Activated naive CD8-positive, alpha-beta T cell treated with anti-CD3 and anti-CD28 coated beads, Interleukin-2, amount 10 ng/mL, durations not matched to agents 7 days and 5 days (primary cell): ENCODE measurements at places on chromosomes 12 and 14.

- peak; percentile 75 for DNase-seq
Measured at GRCh38 chr12:7935590-7936581, at the start of gene SLC2A3. Gene SLC2A3, minus strand, starts transcription at chr12:7936187. Its CDS starts 153 bp downstream, at chr12:7936034.

- no peak for DNase-seq
Measured at GRCh38 chr14:74940956-74941565, 14.3 kb downstream of the PGF start.

- peak; percentile 45 for DNase-seq
Measured at GRCh38 chr14:20477211-20477876, 8.1 kb downstream of the PNP start.

DNA sequence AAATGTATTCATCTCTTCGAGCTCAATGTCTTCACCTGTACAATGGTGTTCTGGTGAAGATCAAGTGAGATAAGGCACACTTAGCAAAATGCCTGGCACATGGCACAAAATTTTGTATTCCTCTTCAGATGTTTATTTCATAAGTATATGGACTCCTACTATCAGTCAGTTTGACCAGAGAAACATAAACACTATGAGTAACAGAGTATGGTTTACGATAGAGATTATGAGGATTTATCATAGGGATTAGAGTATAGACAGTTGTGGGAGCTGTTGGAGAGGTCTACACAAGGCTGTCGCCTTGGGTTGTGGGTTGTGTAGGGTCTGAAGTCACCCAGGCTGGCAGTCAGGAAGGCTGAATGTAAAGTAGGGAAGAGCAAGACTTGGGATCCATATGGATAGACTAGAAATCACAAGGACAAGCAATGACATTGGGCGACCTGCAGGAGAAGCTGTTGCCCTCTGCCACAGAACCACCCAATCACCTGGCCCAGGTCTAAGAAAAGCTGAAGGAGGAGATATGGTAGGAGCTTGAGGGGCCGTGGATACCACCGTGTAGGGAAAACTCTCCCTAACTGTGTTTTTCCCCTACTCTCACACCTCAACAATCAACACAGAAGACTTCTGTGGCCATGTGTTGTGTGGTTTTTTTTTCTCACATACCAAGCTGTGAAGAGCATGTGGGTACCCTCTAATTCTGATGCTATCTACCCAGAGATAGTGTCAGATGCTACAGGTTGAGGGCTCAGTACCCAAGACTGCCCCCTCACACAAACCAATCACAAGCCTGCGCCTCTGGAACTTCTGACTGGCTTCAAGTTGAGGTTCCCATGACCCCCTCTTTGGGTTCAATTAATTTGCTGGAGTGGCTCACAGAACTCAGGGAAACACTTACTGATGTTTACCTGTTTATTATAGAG lies 27.2 kb upstream of the RESF1 start:
- DNase-seq = no peak

DNA sequence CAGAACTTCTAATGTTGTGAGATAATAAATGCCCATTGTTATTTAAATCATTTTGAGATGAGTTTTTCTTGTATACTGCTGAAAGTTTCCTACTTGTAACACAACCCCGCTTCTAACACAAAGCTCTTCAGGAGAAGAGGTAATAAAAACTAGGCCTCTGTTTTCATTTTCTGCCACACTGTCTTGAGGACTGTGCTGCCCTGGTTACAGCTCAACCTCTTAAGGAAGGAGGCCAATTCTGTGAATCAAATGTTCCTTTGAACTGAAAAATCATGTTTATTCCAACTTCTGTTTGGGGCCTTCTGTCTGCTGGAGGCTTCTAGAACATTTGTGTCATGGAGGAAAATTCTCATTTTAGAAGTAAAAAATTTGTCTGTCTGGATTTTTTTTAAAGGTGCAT lies 100.3 kb downstream of the LRIG3 start:
- DNase-seq = no peak

DNA sequence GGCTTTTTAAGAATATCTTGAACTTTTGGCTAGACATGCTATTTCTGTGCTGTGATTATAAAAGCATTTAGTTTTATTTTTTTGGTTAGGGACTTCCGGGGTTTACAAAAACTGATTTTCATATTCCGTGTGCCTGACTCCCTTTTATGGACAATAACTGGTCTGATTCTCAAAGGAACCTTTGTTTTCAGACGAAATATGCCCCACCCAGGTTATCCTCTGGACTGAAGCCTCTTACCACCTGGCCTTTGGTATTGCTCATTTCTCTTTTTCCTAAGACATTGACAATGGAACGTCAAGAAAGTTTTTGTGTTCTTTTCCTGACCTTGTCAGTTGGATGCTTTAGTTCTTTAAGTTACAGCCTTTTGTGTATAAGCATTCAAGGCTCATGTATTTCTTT lies 10.8 kb downstream of the TIGAR start:
- no peak for DNase-seq

- no peak for DNase-seq
Measured at GRCh38 chr14:62844546-62844945, 200.7 kb downstream of the KCNH5 start.

GRCh38 chr14:32075672-32076277 lies 1.3 kb upstream of the ARHGAP5 start:
- DNase-seq = no peak

GRCh38 chr12:27272373-27273028 lies 28.4 kb downstream of the STK38L start:
- DNase-seq = no peak

DNA sequence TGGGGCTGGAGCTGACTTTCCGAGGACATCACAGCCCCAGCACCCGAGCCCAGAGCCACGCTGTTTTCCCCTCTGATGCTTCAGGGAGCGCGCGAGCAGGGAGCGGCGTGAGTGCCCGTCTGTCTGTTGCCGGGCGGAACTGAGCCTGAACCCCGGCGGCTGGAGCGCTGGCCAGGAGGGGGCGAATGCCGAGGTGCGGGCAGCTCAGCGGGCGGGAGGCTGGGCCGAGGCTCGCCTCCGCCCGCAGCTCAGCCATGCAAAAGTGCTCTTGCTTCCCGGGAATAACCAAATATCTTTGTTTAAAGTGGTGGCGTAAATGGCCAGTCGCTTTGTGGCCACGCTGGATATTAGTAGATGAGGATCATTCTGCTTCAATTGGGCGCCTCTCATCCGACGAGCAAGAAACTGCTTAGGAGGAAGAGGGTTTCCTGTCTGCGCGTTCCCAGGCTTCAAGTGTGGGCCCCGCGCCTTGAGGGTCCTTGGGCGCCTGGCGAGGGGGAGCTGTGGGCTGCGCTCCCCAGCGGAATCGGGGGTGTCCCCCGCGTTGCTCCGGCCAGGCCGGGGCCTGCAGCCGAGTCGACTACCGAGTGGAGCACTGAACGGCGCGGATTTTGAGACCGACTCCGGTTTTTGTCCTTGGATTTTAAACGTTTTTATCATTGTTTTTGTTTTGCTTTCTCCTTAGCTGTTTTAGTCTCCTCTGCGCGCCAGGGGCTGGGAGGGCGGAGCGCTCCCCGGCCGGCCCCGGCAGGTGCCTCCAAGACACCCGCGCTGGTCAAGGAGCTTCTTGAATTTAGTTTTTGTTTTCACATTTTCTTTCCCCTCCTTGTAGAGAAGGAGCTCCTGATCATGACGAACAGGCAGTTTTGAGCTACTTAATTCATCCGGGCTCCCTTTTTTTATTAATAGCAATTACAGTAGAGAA lies 831 bp upstream of the NKX2-1 start:
- DNase-seq = peak; percentile 39

GRCh38 chr12:95600567-95600966 lies 49.3 kb upstream of the USP44 start:
- no peak for DNase-seq

DNA sequence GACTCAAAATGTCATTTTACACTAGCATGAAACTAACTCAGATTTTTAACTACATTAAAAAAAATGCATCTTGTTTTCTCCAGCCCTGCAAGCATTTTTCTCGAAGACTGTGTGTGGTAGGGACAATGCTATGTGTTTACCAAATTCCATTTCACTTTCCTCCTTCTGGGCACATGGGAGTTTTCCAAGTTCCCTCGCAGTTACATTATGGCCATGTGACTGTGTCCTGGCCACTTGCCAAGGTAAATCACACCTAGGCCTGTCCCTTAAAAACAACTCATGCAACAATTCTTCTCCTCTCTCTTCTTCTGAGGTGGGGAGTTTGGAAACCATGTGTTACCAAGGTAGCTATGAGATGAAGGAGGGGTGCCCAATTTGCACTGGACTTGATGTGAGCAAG lies 108.7 kb downstream of the SYT10 start:
- no peak for DNase-seq

- no peak for DNase-seq
Measured at GRCh38 chr14:42140831-42141279, 534.2 kb downstream of the LRFN5 start.

DNA sequence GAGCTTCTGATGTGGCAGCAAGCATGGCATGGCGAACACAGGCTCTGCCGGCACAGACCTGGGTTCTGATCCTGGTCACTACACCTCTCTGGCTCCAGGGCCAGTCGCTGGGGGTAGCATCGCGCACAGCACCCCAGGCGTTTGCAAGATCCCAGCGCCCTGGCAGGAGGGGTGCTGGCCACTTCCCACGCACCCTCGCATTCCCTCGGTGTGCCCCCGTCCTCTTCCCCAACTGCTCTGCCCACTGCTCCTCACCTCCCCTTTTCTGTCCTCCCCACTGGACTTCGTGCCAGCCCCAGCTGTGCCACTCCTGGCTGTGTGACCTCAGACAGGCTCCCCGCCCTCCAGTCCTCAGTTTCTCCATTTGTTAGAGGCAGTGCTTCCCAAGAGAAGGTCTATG lies 2.8 kb downstream of the CDK2AP1 start:
- peak; percentile 35 for DNase-seq

GRCh38 chr12:93585247-93585646 lies 12.8 kb downstream of the SOCS2 start:
- no peak for DNase-seq

GRCh38 chr12:67173258-67173657 lies 95.9 kb upstream of the CAND1 start:
- no peak for DNase-seq

DNA sequence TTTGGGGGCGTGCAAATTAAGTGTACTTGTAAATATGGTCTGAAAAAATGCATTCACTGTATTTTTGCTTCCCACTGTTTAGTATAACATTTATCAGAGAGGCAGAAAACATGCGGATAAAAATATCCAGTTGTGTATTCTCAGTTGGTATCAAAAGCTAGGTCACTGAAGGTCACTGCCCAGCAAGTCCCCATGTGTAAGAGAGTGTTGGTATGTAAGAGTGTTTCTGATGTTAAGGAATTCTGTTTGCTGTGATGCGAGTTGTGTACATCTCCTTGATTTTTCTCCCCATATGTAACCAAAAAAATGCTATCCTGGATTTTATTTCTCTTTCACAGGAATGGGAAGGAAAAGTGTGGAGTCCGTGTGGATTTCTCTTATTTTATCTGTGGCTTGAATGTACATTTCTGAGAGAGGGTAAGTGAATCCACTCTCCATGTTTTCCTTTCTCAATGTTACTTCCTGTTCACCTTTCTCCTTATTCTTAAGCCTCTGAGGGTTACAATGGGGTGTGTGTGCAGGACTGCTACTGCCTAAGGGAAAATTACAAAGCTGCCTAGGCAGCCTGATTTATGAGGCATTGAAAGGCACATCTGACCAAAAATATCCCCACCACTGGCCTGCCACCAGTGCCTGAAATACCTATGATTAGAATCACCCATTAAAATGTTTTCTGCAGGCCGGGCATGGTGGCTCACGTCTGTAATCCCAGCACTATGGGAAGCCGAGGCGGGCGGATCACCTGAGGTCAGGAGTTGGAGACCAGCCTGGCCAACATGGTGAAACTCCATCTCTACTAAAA lies 97.9 kb upstream of the USP44 start:
- no peak for DNase-seq

GRCh38 chr12:110860833-110861296 lies 14.1 kb downstream of the CCDC63 start:
- DNase-seq = no peak

GRCh38 chr12:22215467-22216253 lies 118.8 kb downstream of the ST8SIA1 start:
- no peak for DNase-seq

GRCh38 chr12:68481181-68481941 lies 129.3 kb upstream of the RAP1B start:
- no peak for DNase-seq

- no peak for DNase-seq
Measured at GRCh38 chr12:68445824-68446223, 113.7 kb upstream of the MDM1 start.

GRCh38 chr14:89973234-89973823 lies 17.6 kb downstream of the TDP1 start:
- DNase-seq = peak; percentile 38

DNA sequence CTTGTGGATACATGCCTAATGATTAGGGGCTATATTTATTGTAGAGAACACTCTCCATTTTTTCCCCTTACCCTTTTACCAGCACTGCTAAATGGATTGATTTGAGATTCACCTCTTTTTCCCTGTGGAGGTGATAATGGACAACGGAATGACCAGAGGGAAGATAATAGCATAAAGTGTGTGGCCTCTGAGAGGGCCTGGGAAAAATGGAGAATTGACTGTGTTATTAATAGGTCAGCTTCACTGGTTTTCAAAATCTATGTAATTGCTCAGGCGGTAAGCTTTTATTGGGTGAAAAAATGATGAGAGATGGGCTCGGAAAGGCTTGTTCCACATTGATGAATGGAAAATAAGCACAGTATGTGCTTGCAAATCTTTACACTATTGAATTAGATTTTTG lies 15.8 kb downstream of the FLRT2 start:
- no peak for DNase-seq

DNA sequence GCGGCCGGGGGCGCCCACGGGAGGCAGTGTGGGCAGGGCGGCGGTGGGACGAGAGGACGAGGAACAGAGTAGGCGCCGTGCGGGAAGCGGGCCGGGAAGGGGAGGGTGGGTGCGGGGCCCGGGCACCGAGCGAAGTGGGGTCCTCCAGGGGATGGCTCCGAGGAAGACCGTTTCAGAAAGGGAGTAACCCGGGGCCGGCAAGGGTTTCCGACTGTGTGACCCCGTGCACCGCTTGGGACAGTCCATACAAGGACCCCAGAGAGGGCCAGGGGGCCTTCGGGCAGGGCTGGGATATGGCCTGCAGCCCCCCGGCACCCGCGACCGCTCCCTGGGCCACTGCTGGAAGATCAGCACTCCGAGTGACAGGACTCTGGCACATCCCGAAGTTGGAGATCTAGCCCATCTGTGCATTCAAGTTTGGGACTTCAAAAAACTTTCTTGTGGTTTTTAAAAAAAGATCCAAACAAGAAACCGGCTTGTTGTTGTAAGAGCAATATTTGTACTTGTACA lies 448 bp downstream of the TSPAN9 start:
- peak; percentile 33 for DNase-seq

GRCh38 chr14:106062502-106063272 lies 536.3 kb downstream of the TMEM121 start:
- DNase-seq = no peak

- DNase-seq = peak; percentile 68
Measured at GRCh38 chr12:120110550-120111501, 5.7 kb downstream of the RAB35 start.

DNA sequence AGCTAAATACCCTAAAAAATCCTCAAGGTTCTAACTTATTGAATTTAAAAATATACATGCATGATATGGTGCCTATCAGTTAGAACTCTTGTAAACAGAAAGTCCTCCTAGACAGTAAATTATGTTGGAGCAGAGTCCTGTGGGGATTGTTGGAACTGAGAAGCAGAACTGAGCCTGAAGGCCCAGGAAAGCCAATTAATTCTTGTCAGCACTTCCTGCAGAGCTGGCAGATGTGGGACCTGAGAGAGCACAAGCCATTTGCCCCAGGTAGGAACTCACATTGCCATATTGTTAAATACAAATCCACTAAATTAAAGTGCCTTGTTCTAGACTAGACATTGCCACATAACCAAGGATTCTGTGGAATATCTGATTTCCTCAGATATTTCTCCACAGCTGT lies 117.1 kb downstream of the RTN1 start:
- DNase-seq = no peak
